ENCODE measurements at places on chromosomes 7 and 10. TPM values are rescaled to one million over a fixed set of nuclear protein-coding genes. Genes with fewer than 3 reads are reported as not detected.

DNA sequence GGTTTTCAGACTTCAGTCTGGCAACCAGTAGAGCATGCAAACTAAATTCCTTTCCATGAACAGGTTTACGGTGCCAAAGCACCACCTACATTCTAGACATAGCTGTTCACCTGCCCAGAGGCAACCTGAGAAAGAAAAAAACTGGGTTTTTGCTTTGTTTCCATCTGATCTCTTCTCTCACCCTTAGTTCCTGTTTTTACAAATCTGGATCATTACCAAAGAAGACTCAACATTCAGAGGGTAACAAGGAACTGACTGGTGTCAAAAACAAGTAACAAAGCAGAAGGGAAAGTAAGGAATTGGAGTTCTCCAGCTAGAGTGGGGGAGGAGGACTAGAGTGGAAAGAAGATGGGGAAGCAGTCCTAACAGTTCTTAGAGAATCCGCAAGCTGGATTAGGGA is 36.4 kb downstream of the CPVL start:
- DNase-seq = no peak

DNA sequence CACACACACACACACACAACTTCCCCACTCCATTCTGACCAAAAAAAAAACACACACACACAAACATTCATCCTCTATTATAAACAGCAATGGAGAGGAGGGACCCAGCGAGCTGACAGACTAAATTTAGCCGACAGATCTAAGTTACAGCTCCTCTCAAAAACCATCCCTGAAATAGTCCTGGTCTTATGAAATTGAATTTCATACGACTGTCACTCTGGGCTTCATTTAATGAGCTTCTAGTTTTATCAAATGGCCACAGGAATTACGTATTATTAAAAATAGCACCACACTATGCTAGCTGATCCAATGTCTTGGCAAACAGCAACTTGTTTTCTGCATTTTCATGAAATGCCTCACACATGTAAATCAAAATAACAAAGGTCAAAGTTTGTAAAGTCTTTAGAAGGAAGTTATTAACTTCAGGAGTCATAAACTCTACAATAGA is 131.3 kb upstream of the ASAH2 start:
- DNase-seq = no peak

DNA sequence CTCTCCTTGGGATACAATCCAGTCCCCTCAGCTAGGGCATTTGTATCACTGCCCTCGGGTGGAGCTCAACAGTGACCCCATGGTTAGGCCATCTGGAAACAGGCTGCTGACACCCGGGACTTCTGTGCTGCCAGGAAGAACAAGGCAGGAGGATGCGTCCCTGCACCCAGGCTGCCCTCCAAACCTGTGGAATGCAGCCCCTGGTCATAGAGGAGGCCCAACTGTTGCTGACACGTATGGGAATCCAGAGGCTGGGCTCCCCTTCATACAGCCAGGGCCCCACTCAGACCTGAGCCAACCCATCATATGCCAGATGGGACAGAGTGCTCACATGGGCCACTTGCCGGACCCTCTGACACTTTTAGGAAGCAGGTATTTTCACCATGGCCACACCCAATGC is 45.5 kb upstream of the SRGN start:
- DNase-seq = no peak

TRA2A gene
- total RNA-seq = 66.7 TPM

GRCh38 chr10:13001041-13001886 is at the start of gene CCDC3:
CCDC3 (minus strand) TSS chr10:13001713; CDS start chr10:13001570, 143 bp downstream.
- DNase-seq = peak; percentile 28

ANKRD2 gene
- 0.89 TPM for total RNA-seq

- DNase-seq = no peak
These were observed 80.2 kb downstream of the SEMA3C start for GRCh38 chr7:80838643-80839042.

MMD2 gene
- 10.1 TPM for total RNA-seq

DNA sequence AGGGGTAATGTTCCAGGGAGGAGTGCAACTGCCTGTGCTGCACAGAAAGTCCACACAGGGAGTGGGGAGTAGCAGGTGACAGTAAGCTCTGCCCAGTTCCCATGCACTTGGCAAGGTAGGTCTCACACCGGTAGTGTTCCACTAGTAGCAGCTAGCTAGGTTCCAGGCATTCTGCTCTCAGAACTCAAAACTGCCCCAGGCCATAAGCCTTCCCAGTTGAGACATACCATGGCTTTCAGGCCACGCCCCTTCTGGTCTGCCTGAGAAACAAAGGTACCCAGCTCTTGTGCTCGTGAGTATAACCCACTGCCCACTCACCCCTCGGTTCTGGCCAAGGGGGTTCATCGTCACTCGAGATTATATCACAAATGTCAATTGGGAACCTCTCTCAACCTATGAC is 12.6 kb downstream of the CASP7 start:
- no peak for DNase-seq

MYL10 gene
- not detected for total RNA-seq

TRIM50 gene
- total RNA-seq = 0.22 TPM

- DNase-seq = no peak
These were observed 107.4 kb downstream of the DNAJB6 start for GRCh38 chr7:157444011-157444842.

DNA sequence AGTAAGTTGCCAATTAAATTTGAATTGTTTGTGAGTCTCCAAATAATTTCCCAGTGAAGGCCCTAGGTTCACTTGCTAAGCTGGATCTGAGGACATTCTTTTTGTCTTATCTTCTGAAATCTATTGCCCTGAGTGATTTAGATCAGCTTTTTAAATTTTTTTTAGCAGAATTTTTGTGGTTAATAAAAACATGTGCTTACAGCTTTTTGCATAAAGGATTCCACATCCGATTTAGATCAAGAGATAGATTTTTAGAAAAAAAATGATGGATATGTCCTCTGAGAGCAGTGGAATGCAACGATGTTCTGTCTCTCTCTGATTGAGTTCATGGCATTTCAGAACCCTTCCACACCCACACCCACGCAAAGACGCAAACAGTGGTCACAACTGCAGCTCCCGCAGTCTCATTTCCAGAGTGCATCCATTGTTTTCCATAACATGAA is 358.8 kb downstream of the SUGCT start:
- DNase-seq = no peak

GPR15LG gene
- total RNA-seq = not detected

- DNase-seq = no peak
These were observed 957.0 kb downstream of the LRMDA start for GRCh38 chr10:76388321-76389023.

IL15RA gene
- 2.1 TPM for total RNA-seq

DNA sequence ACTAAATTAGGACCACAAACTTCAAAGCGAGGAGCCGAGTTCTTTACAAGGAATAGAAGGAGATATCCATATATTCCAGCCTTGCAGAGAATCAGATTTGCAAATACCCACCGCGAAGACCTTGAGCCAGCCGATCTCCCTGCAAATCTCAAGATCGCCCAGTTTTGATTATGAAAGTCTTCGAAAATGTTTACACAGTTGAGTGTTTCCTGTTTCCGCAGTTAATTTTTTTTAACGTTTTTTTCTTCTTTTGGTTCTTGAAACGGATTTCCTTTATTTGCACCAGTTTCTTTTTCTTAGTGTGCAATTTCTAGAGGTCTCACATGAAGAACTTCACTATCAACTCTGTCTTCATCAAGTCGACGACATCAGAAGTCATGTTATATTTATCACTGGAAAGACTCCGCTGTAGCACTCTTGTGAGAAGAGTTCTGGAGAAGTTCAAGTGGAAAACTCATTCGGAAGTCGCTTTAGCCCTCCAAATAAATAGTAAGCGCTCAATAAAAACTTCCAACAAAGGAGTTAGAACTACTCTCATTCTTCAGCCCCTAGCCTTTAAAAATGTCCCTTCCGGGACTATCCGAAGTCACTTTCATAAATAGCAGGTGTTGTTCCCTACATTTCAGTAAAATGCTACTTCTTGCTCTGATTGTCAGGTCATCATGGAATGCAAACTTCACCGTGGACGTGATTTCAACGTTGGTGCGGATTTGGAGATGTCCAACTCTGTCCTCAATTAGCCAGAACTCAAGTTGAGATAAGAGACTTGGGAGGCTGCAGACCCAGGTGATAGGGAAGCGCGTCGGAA is 11.9 kb upstream of the SPAG6 start:
- no peak for DNase-seq

- DNase-seq = no peak
These were observed 114.2 kb upstream of the DGKB start for GRCh38 chr7:15016766-15017165.

DNA sequence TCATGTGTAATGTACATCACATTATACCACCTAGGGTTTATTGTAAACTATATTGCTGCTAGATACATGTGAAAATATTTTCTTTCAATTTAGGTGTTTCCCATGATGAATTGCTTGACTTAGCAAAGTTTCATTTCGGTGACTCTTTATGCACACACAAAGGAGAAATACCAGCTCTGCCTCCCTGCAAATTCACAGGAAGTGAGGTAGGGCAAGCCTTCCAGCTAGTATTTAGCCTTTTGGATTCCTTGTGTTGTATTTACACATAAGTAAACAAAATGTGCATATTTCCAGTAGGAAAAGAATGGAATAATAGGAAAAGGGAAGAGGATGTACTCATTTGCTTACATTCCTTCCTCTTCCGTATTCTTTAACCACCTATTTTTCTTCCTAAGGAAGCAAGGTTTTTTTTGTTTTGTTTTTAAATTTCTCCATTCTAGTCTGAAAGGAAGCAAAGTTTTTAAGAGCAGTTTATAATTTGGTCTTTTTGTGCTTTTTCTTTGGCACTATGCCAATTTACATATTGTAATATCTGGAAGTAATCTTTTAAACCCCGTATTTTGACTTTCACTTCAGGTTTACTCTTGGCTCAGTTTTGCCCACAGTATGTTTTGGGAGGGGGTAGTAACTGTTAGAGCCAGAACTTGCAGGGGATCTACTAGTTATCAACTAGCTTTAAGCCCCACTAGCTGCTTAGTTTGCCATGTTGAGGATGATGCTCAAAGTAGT is 10.4 kb downstream of the PMPCB start:
- DNase-seq = no peak

RNLS gene
- 8.3 TPM for total RNA-seq

ACSM6 gene
- total RNA-seq = not detected

DNA sequence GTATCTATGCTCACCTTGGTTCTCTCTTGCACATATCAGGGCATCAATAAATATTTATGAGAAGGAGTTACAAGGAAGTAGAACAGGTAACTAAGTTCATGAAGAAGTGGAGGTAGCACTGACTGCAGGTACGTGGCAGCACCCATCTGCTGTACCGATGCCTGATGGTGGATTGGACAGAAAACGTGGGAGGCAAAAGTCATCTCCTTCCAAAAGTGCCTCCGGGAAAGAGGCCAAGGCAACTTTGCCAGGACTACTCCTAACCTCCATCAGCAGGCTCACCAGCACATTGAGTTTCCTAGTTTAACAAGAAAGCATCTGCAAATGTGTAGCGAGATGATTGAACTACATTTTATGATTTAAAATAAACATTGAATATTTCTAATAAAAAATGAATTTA is 248.8 kb downstream of the ANKRD7 start:
- no peak for DNase-seq

- DNase-seq = peak; percentile 17
These were observed 24.0 kb downstream of the ZPBP start for GRCh38 chr7:50068850-50069551.

TFAM gene
- total RNA-seq = 34.1 TPM

DNA sequence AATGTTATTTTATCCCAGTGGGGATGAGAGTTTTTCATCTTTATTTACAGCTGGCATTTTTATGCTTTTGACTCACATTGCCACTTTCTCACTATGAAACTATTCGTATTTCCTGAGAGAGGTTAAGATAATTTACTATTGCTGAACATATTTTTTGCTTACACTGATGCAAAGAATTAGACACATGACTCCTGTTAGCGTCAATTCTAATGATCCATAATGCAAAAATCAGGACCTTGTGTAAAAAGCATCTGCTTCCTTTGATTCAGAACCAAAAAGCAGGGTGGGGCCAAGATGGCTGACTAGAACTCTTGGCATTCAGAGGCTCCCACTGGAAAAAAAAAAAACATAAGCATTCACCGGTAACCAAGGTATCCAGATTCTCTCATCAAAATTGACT is 464.8 kb downstream of the SEMA3D start:
- no peak for DNase-seq

PDZD7 gene
- total RNA-seq = 5.0 TPM

DNA sequence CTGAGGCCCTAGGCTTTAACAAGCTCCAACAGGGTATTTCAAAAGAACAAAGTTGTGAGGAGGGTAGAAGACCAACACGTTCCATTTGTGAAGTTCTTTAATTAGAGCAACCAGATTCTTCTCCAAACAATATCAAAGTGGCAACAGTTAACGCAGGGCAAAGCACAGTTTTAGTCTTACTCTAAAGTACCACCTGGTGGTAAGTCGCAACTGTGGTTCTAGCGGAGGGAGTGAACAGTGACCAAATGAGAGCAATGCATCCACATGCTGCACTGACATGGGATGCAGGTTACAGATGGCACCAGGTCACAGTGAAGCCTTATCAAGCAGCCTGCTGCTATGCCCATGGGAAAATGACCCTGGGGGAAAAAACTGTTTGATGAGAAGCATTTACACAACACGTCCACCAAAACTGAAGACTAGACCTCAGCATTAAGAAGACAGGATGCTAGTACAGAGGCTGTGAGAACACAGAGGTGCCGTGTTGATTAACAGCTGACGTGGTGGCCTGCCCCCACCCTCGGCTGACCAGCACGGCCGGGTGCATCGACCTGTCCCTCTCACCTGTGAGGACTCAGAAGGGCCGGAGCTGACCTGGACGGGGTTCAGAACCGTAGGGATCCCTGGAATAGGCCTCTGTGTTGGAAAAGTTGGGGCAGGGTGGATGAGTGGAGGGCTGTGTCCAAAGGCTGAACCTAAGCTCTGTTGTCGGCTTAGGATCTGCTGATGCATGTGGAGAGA is 211.2 kb downstream of the GLI3 start:
- DNase-seq = no peak

DNA sequence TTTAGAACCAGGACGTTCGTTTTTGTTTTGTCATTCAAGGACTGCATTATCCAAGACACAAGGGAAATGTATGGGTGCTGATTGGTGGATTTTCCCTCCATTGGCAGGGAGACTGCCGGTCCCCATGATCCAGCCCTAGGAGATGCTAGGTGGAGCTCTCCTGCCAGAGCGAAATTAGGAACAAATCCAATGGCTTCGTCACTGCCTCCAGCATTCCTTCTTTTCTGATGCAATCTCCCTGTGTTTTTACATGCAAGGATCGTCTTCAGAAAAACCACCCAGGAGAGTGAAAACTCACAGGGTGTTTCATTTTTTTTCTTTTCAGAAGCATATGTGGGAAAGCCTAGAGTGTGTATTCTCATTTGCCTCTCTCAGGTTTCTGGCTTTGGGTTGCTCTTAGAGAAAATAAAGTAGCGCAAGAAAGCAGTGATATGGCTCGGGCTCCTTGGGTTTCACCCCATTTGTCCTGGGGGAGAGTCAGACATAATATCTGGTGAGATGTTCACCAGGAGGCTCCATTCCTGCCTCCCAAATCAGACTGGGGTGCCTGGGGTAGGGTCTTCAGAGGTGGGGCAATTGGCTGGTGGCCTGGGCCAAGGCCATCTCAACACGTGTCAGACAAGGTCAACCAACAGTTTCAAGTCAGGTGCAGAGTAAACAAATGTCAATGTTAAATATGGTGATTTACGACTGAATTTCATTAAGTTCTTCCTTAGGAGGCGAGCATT is 450.9 kb upstream of the MKI67 start:
- peak; percentile 30 for DNase-seq

- no peak for DNase-seq
These were observed 78.0 kb downstream of the MKI67 start for GRCh38 chr10:128047991-128048818.

GRCh38 chr7:135744938-135745702 is 3.5 kb downstream of the FAM180A start:
- no peak for DNase-seq

Measured in spinal cord (tissue), 10 donors.